Left renal cortex interstitium (tissue), 4 donors: ENCODE measurements at places on chromosomes 13 and 19.

DNA sequence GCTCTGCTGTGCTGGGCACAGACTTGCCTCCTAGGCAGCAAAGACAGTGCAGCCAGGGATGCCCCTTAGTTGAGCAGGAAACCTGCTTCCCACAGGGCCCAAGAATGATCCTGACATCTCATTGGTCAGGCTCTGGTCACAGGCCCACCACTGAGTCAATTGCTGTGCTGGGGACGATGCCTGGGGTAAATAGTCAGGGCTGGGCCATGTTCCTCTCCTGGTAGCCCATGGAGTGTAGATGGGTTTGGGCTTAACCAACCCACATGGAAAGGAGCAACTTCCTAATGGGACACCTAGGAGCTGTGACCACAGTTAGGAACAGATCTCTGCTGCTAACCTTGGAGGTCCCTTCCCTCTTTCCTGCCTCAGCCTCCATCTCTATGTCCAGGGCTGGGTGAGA lies 212.5 kb upstream of the ZNF536 start:
- DNase-seq: no peak

- DNase-seq: no peak
Observed at GRCh38 chr19:611481-611868, 21.8 kb downstream of the HCN2 start.

DNA sequence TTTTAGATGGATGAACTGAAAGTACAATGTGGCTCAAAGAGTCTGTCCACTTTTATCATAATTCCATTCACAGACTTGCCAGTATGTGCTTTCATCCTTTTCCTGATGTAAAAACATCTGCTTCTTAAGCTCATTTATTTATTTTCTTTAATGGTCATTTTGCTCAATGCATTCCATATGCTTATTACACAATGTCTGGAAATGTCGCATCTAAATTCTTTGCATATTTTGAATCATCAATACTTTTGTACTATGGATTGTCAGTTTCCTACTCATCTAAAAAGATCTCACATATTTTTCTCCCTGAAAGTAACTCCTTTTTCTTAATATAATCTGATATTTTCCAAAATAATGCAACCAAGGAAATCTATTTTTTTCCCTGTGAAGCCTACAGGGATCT lies 1315.8 kb downstream of the EFNB2 start:
- no peak for DNase-seq

- DNase-seq: no peak
Observed at GRCh38 chr19:10289167-10289835, 451 bp upstream of the ICAM5 start.

DNA sequence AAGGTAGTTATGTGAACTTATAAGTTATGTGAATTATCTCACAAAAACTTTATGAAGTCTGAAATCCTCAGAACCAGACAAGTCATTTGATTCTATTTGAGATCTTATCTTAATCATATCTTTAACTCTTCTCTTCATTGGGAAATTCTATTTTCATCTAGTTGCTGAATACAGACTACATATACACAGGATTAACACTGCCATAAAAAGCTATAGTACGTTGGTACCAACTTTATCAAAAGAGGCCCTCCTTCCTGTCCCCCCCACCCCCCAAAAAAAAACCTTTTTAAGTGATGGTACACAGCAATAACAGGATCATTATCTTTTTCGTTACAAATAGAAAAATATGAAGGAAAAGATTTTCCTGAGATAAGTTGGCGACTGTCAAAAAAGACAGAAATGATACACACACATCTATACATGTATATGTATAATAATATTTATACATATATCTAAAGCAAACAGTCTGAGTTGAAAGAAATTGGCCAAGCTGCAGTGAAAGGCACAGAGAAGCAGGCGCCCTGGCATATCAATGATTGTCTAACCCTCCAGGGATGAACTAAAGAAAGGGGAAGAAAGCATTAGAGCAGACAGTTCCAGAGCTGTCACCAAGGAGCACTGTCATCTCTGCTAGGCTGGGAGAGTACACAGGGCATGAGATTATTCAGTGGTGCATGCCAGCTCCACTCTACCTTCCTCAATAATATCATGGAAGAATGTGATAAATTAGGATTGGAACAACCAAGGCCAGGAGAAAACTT lies 116.7 kb downstream of the KLF12 start:
- DNase-seq: no peak

DNA sequence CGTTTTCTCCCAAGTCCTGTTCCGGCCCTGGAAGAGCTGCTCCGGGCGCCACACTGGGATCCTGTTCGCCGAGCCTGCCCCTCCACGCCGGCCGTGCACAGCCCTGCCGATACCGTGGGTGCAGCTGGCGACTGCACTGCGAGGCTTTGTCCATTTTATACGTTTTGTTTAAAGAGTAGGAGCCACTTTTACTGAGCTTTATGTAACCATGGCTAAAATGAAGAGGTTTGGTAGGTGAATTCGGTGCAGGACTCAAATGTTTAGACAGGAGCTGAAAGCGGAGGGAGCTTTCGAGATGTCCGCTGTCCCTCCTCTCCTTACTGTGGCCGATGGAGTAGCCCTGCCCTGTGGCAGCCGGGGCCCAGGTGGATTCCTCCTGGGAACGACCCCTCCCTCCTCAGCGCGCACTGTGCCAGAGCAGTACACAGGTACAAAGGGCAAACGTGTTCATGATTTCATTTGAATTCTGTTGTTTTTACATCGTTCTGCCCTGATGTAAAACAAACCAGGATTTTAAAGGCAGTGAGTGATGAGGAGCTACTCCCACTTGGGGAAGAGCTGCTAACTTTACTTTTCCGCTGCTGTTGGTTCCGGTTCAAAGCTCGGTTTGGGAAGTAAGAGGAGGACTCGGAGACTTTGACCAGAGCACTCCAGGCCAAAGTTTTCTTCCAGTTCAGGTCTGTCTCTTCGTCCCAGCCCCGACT lies 1.7 kb downstream of the COL4A2 start:
- no peak for DNase-seq

- no peak for DNase-seq
Observed at GRCh38 chr13:41389580-41389979, 67.8 kb upstream of the RGCC start.

- DNase-seq: no peak
Observed at GRCh38 chr13:22320991-22321390, 650.1 kb downstream of the FGF9 start.

GRCh38 chr19:16340092-16340491 lies 15.5 kb downstream of the KLF2 start:
- DNase-seq: no peak

- no peak for DNase-seq
Observed at GRCh38 chr13:34900288-34900739, 41.8 kb upstream of the NBEA start.

DNA sequence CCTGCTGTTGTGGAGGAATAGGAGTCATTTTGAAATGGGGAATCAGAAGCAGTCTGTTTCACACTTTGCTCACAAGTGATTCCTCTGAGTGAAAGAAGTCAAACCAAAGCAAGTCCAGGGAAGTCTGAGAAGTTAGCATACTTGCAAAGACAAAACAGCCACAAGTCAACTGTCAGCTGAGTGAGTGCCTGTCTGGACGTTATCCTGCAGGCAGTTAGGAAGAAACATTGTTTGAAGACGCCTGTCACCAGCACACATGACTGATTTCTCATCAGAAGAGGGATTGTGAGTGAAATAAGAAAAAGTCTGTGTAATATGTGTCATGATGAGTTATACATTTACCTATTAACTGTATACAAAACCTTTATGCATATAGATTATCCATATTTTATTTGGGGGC lies 153.5 kb downstream of the KCNRG start:
- no peak for DNase-seq
